Stimulated activated CD4-positive, alpha-beta T cell treated with anti-CD3 and anti-CD28 coated beads, Interleukin-15, amount 100 ng/mL, for 1 hour (primary cell): ENCODE measurements at places on chromosomes 4 and X.

GRCh38 chr4:2927016-2927695, 36.0 kb downstream of the NOP14 start:
- DNase-seq, result no peak

- no peak for DNase-seq
Measured at GRCh38 chr4:576991-577498, 950 bp upstream of the TMEM271 start.

GRCh38 chr4:13168326-13168725, 315.8 kb downstream of the RAB28 start:
- DNase-seq, result no peak

DNA sequence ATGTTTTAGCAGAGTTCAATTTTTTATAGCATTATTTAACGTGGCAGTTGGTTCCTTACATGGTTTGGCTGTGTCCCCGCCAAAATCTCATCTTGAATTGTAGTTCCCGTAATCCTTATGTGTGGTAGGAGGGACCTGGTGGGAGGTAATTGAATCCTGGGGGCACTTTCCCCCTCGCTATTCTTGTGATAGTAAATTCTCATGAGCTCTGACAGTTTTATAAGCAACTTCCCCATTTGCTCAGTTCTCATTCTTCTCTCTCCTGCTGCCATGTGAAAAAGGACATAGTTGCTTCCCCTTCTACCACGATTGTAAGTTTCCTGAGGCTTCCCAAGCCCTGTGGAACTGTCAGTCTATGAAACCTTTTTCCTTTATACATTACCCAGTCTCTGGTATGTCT, 329.5 kb downstream of the GRIA2 start:
- DNase-seq, result no peak

- DNase-seq, result no peak
Measured at GRCh38 chr4:80221161-80221560, 23.9 kb downstream of the PRDM8 start.

DNA sequence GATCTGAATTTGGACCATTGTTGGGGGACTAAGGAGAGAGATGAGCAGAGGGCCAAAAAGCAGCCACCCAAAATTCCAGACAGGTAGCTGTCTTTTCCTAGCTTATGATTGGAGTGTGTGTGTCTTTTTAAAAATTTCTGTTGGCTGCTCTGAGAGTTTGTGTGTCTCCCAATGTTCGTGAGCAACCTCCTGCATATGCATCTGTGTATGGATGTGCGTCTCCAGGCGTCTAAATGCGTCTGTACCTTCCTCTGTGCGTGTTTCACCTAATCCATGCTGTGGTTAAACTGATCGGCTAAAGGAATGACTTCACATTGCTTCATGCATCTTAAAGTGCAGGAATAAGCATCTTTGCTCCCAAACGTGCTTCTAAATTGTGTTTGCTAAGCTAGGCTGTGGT, 65.5 kb upstream of the LAS1L start:
- no peak for DNase-seq

DNA sequence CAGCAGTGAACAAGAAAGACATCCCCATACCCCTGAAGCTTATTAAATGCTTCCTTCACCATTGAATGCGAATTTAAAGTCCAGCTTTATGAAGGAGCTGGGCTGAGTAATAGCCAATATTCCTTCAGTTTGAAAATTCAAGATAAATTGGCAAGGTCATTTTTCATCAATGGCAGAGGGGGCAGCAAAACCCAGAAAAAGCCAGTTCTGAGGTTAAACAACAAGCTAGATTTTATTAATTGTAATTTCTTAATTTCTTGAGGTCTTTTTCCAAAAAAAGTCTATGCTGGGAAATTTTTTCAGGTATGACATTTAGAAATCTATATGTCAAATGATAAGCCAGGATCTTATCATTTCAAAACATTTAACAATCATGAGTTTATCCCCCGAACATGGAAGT, 808.9 kb downstream of the RPA4 start:
- no peak for DNase-seq

DNA sequence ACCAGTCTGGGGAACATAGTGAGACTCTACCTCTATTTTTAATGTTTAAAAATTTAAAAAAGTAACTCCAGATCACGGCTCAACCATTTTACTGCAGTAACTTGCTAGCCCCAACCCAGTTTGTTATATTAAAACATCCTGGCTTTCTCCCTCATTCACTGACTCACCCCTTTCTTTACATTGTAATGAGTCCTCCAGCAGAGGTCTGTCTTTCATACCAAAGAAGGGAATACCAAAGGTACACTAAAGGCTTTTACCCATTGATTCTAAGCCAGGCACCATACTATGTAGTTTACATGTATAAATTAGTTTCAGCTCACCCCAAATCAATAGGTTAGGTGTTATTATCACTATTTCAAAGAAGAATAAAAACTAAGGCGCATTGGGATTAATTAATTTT, 286.9 kb downstream of the PACRGL start:
- no peak for DNase-seq

- no peak for DNase-seq
Measured at GRCh38 chr4:180203349-180203748, 2039.9 kb upstream of the TENM3 start.

DNA sequence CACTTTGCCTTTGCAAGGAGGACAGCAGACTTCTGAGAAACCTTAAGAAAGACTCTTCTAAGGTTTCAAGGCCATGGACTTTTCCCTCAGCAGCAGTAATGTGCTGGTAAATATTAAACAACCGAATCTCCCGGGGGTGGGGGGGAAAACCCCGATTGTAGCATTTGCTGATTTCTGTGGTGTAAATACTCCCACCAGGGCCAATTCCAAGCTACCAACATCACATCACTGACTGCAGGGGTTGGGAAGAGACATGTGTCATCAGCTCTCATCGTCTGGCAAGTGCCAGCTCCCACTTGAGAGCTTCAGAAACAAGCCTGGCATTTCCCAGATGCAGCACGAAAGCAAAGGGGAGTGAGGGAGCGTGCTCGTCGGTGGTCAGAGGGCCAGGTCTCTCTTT, 101.2 kb downstream of the BCOR start:
- DNase-seq, result no peak

DNA sequence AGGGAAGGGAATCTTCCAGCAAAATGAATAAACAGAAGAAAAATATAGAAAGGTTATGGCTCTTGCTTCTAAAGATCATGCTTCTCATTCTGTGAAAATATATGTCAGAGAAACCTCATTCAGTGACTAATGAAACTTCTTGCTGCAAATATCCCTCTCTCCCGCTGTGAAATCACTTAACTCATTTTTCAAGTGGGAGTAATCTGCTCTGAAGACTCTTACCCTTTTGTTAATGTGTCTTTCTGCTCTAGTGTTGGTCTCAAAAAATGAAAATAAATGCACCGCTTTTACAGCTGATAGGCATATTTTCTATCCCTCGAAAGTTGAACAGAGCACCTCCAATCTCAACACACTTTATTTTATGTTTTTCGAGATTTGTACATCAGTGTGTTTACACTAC, 252.3 kb downstream of the NLGN4X start:
- DNase-seq, result no peak

DNA sequence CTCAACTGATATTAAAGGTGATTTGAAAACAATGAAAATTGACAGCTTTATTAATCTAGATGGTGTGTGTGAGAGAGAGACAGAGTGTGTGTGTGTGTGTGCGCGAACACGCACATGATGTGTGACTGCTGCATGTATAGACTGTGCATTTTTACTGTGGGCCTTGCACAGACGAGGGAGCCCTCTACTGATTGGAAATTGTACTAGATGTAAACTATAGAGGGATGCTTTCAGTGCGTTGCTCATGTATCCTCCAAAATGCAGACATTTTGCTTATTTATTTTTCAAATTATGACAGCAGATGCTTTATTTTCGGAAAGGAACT, 168.4 kb upstream of the GK2 start:
- no peak for DNase-seq

DNA sequence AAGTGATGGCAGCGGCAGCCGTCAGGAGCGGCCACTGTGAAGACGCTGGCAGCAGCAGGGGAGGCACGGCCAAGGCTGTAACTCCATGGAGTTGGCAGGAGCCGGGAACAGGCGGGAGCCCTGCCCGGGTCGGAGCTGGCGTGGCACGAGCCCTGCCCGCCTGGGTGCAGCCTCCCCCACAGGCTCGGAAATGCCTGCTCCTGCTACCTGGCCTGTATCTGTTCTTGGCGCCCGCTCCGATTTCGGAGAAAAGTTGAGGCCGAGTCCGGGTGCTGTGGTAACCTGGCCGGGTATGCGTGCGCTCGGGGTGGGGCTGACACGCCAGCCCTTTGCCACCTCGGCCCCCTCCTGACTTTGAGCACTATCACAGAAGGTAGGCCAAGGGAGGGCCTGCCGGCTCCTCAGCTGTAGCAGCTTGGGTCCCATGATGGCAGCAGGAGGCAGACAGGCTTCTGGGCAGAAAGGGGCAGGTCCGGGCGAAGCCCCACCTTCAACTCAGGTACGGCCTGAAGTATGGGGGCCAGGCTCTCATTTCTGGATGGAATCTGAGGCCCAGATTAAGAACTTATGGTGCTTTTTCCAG, 51.2 kb upstream of the SHISA3 start:
- DNase-seq, result no peak

DNA sequence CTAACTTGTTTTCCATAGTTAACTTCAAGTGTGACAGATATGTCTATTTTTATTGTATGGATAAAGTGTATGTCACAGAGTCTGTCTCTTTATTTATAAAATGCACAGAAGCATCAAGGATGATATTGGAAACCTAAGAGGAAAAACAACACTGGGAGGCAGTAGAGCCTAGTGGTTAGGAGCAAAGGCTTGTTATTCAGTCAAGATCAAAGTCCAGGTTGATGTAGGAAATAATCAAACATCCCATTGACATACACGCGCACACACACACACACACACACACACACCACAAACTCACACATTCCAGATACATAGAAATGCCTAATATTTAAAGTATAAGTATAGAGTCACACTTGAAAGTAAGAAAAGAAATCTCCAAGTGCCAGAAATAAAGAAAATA, 206.8 kb downstream of the CHRDL1 start:
- DNase-seq, result no peak

DNA sequence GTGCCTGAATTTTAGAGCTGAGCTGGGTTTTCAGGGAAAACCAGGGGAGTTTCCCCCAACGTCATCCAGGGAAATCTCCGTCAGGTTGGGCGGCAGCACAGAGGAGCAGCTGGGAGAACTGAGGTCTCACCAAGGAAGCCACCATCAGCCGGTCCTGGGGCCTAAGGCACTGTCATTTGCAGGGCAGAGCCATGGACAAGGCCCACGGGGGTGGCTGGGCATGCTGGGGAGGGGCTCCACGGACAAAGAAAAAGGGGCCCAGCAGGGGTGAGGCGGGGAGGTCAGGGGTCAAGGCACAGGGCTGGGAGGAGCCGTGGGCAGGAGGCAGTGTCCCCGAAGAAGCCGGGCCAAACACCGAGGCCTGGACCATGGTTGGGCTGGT, 109.8 kb downstream of the HMX1 start:
- DNase-seq, result no peak

- no peak for DNase-seq
Measured at GRCh38 chr4:44651425-44651824, at the start of gene YIPF7. YIPF7 (minus strand) TSS chr4:44651625; CDS start chr4:44650100, 1,525 bp downstream.

DNA sequence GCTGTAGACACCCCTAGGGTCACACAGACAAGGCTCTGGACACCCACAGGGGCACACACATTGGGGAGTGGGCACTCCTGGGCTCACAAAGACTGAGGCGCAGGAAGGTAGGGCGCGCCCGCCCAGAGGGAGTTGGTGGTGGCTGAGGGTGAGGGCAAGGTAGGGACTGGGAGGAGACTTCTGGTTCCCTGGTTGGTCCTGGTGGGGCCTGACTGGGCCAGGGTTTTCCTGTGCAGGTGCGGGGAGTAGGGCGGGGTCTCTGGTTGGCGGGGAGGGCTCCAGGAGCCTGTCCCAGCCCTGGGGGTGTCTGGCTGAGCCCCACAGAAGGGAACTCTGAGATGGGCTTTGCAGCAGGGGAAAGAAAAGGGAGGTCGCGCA, 6.7 kb upstream of the WAS start:
- DNase-seq, result no peak

GRCh38 chr4:25029479-25030276, 1.1 kb downstream of the LGI2 start:
- DNase-seq, result no peak

- peak; percentile 20 for DNase-seq
Measured at GRCh38 chrX:136608295-136608933, 39.5 kb upstream of the CD40LG start.

GRCh38 chrX:108439426-108439942, at the start of gene COL4A5:
COL4A5 (plus strand) TSS chrX:108439838; CDS start chrX:108440126, 288 bp downstream.
- DNase-seq, result no peak

DNA sequence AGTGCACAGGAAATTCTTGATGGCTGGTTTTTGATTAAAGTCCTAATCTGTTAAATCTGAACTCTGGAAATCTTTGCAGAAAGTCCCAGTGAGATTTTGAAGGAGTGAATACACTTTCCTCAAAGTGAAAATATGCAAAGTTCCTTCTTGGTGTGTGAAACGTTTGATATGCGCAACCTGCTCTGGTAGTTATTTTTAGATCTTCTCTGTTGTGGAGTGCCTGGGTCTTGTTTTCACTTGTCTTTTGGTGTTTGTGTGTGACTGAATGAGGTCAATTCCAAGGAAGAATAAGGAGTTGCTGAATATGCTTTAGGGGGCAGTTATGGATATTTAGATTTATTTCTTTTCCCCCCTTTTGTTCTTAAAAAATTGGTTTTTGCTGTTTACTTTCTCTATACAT, 41.7 kb downstream of the SCML1 start:
- no peak for DNase-seq

GRCh38 chrX:39716401-39716800, 381.4 kb downstream of the BCOR start:
- DNase-seq, result no peak

GRCh38 chrX:21840193-21840545, 752 bp downstream of the MBTPS2 start:
- no peak for DNase-seq

- no peak for DNase-seq
Measured at GRCh38 chr4:8835521-8836365, 35.9 kb downstream of the HMX1 start.

DNA sequence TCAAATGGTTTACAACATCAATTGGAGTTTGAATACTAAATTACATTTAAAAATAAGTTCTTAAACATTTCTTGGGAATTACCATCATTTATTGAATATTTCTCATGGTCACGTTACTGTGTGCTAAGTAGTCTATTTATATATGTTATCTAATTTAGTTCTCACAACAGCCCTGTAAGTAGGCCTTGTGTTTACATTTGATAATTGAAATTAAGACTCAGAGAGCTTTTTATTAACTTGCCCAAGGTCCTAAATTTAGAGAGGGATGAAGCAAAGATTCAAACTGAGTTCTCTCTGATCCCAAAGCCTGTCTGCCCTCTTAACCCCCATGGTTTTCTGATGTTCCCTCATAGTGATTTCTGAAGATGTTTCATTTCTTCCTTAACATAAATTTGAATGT, 103.7 kb downstream of the CEP135 start:
- DNase-seq, result no peak

- no peak for DNase-seq
Measured at GRCh38 chrX:118644378-118644777, 83.0 kb upstream of the IL13RA1 start.

- DNase-seq, result no peak
Measured at GRCh38 chr4:139852612-139853269, 187.1 kb downstream of the MGST2 start.

GRCh38 chr4:158067646-158068045, 105.2 kb downstream of the GASK1B start:
- no peak for DNase-seq

- no peak for DNase-seq
Measured at GRCh38 chr4:111671756-111672155, 473.5 kb upstream of the FAM241A start.

GRCh38 chr4:24473309-24473721, 111.0 kb downstream of the DHX15 start:
- DNase-seq, result no peak

GRCh38 chrX:55004231-55004630, 4.1 kb downstream of the APEX2 start:
- no peak for DNase-seq
